ENCODE measurements at places on chromosomes 4 and X.

DNA sequence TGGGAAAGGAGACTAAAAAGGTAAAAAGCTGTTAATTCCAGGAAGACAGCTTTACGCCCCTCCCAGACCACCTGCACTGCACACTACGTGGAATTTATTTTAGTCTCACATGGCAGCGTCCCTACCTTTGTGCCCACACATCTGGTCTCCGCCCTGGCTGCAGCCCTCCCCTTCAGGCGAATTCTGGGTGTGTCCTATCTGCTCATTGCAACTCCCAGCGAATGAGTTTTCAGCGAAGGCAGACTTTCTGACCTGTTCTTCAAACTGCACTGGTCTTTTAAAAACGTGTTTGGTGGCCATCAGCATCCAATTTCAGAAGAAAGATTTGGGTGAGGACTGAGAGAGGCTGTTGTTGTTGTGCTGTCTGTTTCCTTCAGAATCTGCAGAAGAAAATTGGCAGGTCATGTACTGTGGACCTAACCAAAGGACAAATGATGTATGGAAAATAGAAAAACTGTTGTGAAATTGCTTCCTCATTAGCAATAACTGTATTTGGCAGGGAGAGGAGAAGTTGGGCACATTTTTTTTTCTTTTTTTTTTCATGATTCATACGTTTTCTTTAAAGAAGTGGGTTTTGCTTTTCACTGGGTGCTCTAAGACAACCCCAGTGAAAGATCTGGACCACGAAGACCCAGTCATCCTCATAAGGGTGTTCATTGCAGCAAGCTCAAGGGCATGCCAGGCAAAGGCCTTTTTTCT lies 4.2 kb downstream of the TLR8 start:
- DNase-seq = no peak

- DNase-seq = no peak
Observed at GRCh38 chrX:38732866-38733265, 68.4 kb upstream of the MID1IP1 start.

DNA sequence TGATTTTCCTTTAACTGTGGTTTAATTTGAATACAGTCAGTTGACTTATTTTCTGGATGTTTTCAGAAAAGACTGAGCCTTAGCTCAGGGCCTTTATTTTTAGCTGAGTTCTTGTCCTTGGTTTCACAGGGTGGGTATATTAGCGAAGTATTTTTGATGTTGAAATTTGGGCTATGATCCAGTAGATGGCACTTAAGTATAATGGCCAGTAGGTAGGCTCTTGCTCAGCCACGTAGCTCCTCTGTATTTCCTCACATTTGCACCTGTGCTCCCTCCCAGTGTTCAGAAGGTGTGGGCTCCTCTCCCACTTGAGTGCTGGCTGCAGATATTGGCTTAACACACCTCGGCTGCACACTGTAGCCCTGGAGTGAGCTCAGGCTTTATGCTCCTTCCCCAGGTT lies 549.9 kb upstream of the AMOT start:
- DNase-seq = no peak

GRCh38 chr4:39522068-39522467 lies 5.2 kb downstream of the UGDH start:
- no peak for DNase-seq

DNA sequence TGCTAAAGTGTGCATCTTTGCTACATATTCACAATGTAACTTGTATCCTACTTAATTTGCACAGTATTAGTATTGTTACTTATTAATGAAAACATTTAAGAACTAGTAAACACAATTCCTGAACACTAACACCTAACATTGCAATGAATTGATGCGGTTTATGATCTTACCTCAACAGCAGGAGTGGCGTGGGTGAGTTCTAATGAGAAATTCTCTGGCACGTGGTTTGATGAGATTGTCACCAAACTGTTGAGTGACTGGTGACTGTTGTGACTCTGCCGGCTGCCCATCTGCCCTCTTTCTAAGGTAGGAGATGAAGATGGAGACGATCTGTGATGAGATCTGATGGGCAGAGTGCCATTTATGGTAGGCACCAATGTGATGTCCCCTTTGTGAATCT lies 2.9 kb downstream of the PCDH18 start:
- no peak for DNase-seq

- no peak for DNase-seq
Observed at GRCh38 chr4:140004549-140004895, 149.5 kb downstream of the MAML3 start.

DNA sequence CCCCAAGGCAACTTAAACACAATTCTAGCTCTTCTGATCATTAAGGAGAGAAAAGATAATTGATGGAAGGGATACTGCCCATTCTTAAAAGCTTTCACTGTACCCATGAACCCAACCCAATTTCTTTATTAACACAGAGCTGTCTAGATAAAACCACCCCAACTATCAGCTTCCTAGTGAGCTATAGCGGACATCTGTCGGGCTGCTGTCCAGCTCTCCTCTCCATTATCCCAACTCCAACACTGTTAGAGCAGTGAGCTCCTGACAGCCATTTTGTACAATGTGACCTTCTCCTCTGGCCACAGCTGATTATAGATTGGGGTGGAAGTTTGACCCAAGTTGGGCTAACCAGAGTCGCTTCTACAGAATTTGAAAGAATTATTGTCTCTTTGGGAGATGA lies 66.1 kb downstream of the HADH start:
- no peak for DNase-seq

DNA sequence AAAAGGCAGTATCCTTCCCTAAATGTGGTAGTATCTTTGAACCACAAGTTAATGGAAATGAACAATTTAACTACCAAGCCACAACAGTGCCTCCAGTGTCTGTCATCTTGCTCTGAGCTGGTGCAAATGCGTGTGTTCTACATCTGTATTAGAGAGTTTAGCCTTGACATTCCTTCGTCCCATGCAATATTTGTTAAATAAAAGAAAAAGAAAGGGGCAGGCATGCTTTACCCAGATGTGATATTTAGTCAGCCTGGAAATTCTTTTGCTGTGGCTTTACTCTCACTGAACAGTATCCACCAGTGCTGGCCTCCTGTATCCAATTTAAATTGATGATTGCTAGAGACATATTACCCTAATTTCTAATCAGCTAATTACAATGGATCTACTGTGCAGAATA lies 310.5 kb downstream of the CFAP299 start:
- no peak for DNase-seq

GRCh38 chr4:70734168-70734954 lies 12.6 kb downstream of the RUFY3 start:
- DNase-seq = peak; percentile 41

GRCh38 chrX:130117166-130117565 lies 6.9 kb upstream of the ELF4 start:
- DNase-seq = no peak

DNA sequence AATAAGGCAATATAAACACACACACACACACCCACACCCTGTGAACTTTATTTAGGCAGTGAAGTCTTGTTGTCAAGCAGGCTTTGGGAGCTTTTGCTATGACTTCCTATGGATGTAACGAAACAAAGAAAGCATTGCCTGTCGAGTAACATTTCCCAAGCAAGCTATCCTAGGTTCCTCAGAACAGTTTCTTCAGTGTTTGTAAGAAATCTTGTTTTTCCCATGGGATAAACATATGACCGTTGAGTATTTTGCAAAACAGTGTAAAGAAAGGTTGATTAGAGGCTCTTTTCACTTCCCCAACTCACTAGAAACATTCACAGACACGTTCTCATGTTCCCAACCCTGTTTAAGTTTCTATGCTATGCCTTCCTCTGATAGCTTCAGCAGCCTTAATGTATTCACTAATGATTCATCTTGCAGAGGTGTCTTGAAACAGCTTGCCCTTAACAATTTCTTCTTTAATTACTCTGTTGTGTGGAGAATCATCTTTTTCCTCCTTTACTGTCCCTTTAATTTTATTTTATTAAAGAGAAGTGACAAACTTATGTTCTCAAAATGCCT lies 1947.1 kb upstream of the TENM3 start:
- no peak for DNase-seq

GRCh38 chr4:159776961-159777360 lies 674.1 kb downstream of the RAPGEF2 start:
- DNase-seq = no peak

DNA sequence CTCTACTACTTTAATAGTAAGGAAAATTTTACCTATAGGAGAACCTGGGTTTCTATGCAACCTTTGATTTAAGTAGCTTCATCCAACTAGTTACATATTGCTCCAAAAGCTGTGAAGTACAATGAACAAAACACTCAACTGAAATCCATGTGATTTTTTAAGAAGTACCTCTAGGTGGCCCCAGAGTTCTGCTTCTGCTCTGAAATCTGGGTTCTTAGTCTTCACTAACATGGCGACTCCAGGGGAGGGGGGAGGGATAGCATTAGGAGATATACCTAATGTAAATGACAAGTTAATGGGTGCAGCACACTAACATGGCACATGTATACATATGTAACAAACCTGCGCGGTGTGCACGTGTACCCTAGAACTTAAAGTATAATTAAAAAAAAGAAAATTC lies 73.4 kb upstream of the MAGEB2 start:
- DNase-seq = no peak

DNA sequence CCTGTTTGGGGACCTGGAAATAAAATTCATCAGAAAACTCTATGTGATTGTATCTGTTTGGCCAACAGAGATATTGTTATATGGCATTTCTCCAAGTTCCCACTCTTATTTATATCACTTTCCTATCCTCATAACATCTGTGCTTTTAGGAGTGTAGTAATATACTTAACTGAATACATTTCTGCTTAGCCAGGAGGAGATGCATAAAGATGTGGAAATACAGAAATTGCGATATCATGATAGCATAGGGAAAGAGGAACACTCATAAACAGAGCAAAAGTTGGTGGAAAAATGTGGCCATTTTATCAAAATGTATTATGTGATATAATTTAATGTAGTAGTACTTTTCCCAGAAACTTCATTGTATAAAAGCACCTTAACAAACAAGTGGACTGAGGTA lies 46.1 kb upstream of the TSPAN7 start:
- DNase-seq = no peak

GRCh38 chr4:139933541-139933940 lies 220.4 kb downstream of the MAML3 start:
- DNase-seq = no peak

DNA sequence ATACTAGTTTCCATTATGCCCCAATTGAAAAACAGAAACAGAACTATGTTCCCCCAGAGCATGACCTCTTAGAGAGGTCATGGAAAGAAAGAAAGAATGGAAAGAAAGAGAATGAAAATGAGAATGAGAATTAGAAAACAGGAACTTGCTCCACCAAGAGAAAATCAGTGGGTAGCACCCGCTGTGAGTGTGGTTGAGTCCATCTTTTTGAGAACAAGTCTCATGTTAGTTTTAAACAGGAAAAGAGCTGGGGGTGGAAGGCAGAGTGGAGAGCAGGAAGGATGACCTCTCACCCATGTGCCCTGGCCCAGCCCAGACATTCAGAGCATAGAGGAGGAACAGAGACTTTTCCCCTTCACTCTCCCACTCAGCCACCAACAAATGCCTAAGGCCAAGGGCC lies 4.9 kb downstream of the GSX2 start:
- no peak for DNase-seq
